ENCODE measurements at places on chromosomes 4 and X.

GRCh38 chrX:9233141-9233540, 199.2 kb upstream of the FAM9B start:
- DNase-seq = no peak

DNA sequence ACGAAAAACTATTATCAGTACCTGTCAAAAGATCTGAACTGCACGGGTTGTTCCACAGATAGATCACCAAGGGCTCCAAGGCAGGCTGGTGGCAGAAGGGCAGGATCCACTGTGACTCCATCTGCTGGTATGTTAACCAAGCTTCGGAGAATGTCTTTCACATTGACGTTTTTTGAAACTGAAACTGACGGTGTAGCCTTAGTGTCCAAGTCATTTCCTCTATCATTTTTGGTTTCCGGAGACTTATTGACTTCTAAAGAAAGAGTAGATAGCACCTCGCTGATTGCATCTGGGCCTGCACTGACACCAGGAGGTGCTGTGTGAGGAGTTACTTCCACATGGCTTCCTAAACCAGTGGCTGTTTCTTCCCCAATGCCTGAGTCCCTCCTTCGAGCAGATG, 186.9 kb downstream of the LRBA start:
- DNase-seq = no peak

- DNase-seq = no peak
Observed at GRCh38 chr4:164949448-164950143, 27.9 kb downstream of the TRIM61 start.

DNA sequence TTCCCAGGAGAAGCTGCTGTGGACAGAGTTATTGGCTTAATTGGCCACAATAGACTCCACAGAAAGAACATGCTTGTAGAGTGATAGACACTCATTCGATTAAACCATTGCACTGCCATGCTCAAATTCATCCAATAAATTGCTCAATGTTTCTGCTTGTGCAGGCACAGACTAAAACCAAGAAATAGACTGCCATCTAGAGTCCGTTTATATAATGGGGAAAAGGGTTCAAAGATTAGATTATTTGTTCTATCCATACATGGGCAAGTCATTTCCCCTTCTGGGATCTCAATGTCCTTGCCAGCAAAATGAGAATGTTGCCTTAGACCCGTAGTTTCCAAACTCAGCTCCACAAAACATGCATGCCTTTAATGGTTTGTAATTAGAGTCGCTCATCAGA, 8.7 kb downstream of the SMIM10 start:
- no peak for DNase-seq

GRCh38 chr4:40586034-40586433, 43.6 kb downstream of the RBM47 start:
- no peak for DNase-seq

GRCh38 chrX:41353985-41354384, 20.0 kb downstream of the DDX3X start:
- DNase-seq = no peak

- no peak for DNase-seq
Observed at GRCh38 chrX:77223046-77223445, 224.1 kb upstream of the FGF16 start.
